ENCODE measurements at places on chromosomes 2 and 18.

- DNase-seq, result peak; percentile 40
Measured at GRCh38 chr18:13306583-13306982, 88.0 kb downstream of the LDLRAD4 start.

DNA sequence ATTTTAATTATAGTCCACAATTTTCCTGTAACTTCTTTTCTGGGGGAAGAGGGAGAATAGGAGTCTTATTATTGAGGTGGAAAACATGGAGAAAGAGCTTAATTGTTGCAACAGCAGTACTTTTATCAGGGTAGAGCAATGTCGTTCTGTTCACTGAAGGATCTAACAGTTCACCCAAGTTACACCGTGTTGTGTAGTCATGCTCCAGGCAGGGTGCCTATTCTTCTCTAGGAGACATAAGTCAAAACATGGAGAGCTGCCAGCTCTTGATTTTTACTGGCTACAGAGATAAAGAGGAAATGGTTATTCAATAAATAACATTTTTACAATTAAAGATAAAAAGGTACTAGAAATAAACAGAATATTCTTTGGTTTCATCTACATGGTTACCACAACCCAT lies 594.3 kb upstream of the NETO1 start:
- peak; percentile 76 for DNase-seq

- DNase-seq, result no peak
Measured at GRCh38 chr2:137980459-137980858, 16.2 kb downstream of the HNMT start.

- DNase-seq, result peak; percentile 65
Measured at GRCh38 chr18:44895176-44895798, 214.6 kb downstream of the SETBP1 start.

GRCh38 chr2:74137651-74138599 lies 9.8 kb downstream of the BOLA3 start:
- DNase-seq, result no peak

- DNase-seq, result no peak
Measured at GRCh38 chr18:79697178-79697577, 17.6 kb downstream of the CTDP1 start.

DNA sequence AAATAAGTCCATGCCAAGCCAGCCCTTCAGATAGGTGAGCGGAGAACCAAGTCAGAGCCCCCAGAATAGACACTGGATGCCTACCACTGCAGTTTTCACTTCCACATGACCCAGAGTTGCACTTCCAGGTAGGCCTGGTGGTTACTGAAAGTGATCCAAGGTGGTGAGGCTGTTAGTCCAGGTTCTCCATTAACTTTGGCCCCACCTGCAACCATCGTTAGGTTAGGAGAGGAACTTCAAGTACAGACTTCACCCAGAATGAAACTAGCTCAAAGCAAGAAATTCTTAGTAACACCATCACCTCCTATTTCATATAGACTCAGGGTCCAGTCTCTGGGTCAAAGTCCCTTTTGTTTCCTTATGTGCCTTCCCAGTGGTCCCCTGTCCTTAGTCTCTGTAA lies 293.1 kb upstream of the ID2 start:
- no peak for DNase-seq

DNA sequence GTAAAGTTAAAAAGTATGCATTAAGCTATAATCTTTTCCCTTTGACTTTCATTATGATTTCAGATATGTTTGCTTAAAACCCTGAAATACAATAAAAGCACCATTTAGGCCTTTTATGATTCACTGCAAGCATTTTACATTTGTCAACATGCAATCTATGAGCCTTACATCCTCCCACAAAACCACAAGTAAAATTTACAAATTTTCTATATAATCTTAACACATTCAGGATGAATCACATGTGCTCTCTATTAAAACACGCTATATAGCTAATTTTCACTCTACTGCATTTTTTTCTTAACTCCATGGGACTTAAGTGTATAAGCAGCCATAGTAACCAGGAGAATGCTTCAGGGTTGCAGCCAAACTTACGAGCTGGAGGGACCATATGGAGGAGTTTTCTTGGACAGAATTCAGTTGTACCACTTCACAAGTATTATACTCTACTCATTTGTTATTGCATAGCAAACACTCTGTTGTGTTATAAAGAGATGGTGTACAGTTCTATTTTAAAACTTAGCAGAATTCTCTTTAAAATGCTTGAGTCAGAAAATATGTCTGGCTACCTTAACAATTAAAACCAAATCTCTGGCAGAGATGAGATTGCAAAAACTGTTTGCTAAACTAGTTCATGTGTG lies 293.2 kb downstream of the ALK start:
- peak; percentile 57 for DNase-seq

GRCh38 chr2:121558329-121558728 lies 27.6 kb downstream of the RNU4ATAC start:
- DNase-seq, result no peak

DNA sequence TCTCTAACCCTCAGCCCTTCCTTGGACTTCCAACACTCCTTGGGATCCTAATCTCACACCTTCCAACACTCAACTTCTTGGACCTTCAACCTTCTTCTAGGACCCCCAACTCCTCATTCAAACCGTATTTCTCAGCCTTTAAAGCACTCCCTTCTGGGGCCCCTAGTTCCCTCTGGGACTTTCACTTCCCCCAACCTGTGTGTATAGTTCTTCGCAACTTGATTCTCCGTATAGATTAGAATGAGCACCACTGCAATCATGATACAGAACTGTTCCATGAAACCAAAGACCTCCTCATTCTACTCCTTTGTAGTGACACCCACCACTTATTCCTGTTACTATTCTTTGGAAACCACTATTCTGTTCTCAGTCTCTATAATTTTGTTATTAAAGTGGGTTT lies 62.0 kb upstream of the NFU1 start:
- no peak for DNase-seq

DNA sequence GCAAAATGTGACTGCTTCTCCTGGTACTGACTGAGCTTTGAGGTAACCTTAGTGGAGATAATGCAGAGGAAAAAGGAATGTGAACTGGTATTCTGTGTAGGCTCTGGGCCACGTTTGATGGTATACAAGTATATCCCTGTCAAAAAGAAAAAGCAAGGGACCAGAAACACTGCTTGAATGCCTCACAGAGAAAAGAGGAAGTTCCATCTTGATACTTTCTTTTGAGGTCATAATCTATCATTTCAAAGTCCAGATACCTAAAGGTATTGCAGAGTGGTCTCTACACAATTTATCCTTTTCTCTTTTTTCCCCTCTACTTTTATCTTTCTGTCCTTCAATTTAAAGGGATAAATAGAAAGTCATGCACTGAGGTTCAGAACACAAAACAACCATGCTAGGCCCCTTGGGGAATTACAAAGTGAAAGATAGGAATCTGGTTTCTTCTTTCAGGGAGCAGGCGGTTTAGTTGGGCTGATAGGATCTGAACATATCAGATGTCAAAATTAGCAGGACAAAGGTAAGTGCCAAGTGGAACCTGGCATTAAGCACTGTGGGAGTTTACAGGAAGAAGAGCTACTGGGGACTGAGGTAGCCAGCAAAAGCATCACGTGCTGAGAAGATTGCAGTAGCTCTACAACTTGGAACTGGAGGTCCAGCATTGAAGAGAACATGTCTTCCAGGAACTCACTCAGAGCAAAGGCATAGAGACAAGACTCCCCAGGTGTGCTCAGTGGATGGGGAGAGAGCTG lies 121.2 kb downstream of the LYPD6 start:
- no peak for DNase-seq

- DNase-seq, result peak; percentile 58
Measured at GRCh38 chr2:120298173-120298835, 45.7 kb downstream of the RALB start.

DNA sequence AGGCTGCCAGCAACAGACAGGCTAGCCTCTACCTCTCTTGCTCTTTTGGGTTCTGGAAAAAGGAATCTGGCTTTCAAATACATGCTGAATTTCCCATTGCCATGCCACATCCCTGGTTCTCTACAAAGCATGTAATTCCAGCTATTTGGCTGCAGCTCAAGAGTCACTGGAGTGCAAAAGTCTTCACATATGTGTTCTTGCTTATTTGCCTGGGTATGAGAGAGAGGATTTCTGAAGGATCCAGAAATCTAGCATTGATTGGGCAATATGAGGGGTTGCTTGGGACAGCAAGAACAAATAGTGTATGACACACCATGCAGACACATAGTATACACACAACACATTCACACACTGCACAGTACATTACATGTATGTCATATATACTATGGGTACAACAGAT lies 30.7 kb upstream of the LGALSL start:
- DNase-seq, result no peak

- DNase-seq, result no peak
Measured at GRCh38 chr2:14633061-14633460, 544 bp downstream of the LRATD1 start.

- no peak for DNase-seq
Measured at GRCh38 chr2:66255136-66255535, 179.8 kb upstream of the MEIS1 start.

GRCh38 chr2:3142961-3143571 lies 234.6 kb downstream of the EIPR1 start:
- DNase-seq, result no peak

- DNase-seq, result no peak
Measured at GRCh38 chr2:177207101-177207500, 5.5 kb upstream of the HNRNPA3 start.

DNA sequence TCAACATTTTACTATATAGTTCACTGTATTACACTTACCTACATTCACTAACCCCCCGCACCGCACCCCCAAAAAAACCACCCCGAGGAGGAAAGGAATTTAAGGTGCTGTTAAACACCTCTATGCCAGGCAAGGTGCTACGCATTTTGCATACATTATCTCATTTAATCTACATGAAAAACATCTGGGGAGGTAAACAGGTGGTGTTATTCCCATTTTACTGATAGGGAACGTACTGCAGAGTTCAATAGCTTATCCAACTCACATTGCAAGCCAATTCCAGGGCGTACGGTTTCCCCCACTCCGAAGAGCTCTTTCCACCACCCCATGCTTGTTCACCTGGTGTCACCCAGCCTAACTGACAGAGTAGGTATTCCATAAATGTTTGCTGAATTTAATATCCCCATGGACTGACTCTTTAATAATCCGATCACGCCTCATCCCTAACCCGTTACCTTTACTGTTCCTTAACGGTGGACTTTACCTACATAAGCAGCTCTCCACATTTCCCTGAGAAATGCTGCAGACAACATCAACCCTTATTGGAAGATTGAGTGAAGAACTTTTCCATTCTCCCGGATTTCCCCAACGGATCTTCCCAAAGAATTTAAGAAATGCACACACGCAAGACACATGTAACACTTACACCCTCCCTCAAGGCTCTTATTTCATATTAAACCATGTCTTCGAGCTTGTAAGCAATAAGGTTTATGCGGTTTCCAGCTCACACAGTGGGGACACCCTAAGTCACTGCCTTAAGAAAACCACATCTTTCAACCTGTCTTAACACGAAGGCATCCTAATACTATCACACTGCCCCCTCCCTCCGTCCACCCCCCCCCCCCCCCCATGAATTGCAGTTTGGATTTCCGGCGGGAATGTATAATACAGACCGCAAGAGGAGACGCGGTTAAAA lies 1.2 kb downstream of the RAPH1 start:
- peak; percentile 86 for DNase-seq

DNA sequence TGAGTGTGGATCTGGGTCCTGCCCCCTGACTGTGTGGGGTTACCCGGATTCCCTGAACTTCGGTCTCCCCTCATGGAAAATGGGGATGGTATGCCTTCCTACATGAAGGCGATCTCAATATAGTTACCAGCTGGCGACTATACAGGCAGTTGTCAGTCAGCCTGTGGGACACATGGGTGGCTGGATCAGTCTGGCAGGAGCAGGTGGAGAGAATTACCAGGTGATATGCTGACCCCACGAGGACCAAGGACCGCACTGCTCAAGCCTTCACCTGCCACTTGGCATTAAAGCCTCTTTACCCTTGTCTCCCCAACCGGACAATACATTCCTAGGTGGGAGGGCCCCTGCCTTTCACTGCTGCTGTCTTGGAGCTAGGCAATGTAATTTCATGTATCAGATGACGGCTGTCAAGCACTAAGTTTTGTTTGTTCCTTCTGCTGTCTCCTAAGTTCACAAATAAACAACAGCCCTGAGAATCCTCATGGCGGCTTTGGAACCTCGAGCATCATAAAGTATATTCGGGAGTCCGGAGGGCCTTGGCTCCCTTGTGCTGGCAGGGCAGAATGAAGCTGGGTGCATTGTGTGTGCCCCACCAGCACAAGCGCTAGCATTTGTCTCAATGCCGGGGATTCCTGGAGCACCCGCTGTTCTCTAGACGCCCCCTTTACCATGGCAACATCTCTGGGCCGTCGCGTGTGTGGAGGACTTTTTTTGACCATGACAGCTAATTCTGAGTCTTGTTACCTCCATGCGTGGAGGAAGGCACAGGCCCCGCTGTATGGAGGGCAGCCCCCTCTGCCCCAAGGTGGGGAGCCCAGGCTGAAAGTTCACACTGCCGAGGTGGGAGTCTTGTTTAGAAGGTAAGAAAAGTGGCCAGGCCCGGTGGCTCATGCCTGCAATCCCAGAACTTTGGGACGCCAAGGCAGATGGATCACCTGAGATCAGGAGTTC lies 48.6 kb downstream of the PDCL3 start:
- DNase-seq, result no peak

Measured in fibroblast of upper back skin (primary cell).